ENCODE measurements at places on chromosomes 4 and X. TPM values are rescaled to one million over a fixed set of nuclear protein-coding genes. Genes with fewer than 3 reads are reported as not detected.

DNA sequence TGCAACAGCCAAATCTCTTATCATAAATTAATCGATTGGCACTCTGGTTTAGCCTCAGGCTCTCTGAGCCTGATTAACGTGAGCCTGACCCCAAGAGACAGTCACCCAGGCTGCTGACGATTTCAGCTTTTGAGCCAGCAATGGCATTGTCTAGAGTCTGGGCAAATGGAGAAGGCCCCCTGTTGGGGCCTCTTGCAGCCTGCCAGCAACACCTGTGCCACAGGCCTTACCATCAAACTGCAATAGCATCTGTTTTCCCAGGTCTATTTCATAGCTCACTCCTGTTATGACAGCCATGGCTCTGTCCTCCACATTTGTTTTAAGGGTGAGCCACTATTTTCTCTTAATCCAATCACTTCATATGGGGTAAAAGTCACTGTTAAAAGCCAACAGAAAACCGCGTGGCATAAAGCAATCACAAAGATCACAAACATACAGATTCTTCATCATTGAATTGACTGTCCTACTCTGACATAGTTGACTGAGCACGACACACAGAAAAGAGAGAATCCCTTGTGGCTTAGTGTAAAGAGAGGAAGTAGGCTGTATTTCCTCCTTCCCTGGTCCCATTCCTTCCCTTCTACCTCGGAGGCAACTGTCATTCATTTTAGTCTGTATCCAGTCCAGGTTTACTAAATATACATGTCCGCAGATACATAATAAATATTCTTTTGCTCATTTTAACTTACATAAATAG, 47.8 kb downstream of the SLC9A7 start:
- no peak for DNase-seq

- no peak for DNase-seq
Measured at GRCh38 chr4:80931631-80932081, 98.9 kb upstream of the BMP3 start.

DNA sequence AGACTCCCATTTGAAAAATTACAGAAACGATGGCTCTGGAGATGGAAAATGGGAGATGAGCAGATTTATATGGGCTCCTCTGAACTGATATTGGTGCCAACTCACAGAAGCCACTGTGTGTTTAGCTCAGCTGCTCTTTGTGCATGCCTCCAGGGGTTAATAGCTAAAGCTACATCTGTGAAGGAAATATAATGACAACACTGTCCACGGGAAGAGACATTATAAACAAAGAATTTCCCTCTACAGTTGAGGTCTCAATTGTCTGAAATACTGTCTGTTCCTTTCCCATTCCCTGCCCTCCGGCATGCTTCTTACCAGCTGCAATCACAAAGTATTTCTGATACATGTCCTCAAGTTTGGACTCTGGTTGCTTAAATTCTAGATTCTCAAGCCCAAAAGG, 40.4 kb downstream of the PPA2 start:
- no peak for DNase-seq

Gene PCDH7
- total RNA-seq: not detected

Gene FGF13
- not detected for total RNA-seq

Gene SSX2
- total RNA-seq: not detected

- no peak for DNase-seq
Measured at GRCh38 chr4:102141842-102142241, 203.4 kb downstream of the SLC39A8 start.

- DNase-seq: no peak
Measured at GRCh38 chr4:110675426-110675825, 52.5 kb upstream of the PITX2 start.
